Activated naive CD4-positive, alpha-beta T cell (primary cell): ENCODE measurements at places on chromosomes 7 and 10.

DNA sequence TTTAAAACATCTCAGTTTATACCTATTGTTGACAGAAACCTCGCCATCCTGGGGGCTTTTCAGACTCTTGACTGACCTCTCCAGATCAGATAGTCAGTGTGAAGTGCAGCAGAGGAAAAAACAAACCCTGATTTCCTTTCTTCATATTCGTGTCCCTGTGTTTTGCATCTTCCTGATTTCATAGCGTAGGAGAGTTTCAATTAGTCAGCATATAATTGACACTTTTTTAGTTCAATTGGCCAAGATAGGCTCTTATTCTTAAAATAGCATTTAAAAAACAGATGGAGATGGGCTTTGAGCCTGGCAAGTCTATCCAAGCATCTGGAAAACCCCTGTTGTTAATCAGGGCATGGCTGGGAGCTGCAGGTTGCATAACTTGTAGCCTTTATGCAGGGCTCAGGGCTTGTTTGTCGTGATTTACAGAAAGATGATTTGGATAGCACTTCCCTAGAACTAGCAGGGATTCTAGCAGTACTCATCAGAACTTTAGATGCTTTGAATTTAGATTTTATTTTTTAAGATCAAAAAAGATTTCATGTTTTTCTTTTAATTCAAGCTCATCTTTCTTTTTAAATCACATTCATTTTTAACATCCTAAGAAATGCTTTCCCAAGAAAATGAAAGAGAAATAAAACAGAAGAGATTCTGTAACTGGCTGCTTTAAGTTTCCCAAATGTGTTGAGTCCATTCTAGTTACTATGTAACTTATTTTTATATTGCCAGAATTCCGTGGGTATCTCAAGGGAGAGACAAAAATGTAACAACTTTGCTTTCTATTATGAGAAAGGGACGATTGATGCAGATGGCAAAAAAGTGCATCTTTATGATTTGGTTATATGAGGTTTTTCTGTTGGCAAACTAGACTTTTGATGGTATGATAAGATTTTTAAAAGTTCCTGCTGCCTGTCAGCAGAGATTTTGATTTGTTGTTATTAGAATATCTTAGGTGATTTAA is 270.8 kb upstream of the FZD8 start:
- no peak for DNase-seq

- no peak for DNase-seq
Measured at GRCh38 chr7:76233538-76234281, 32.0 kb downstream of the SRRM3 start.

DNA sequence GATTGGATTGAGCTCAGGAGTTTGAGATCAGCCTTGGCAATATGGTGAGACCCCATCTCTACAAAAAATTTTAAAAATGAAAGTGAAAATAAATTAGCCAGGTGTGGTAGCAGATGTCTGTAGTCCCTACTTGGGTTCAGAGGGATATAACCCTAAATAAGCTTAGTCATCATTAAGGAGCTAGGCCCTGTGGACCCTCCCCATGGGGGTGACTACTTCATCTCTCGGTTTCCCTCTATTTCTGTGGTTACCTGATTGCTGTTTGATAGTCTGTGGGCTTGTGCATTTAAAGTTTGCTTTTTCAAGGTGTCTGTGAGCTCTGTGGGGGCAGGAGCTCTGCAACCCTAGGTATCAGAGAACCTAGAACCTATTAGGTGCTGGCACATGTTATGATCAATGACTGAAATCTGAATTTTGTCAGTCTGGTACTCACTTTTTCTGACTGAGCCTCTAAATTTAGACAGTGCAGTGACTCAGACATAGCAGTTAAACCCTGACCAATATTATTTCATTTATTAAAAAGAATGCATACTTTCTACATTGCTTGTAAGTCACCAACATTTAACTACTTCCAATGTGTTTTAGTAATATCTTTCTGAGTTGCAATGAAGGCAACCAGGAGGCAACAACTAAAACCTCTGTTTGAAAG is 8.1 kb upstream of the CUZD1 start:
- DNase-seq = no peak

GRCh38 chr7:100493476-100494264 is 9.9 kb downstream of the NYAP1 start:
- peak; percentile 20 for DNase-seq

- no peak for DNase-seq
Measured at GRCh38 chr10:116632596-116633215, 12.0 kb downstream of the PNLIPRP2 start.

DNA sequence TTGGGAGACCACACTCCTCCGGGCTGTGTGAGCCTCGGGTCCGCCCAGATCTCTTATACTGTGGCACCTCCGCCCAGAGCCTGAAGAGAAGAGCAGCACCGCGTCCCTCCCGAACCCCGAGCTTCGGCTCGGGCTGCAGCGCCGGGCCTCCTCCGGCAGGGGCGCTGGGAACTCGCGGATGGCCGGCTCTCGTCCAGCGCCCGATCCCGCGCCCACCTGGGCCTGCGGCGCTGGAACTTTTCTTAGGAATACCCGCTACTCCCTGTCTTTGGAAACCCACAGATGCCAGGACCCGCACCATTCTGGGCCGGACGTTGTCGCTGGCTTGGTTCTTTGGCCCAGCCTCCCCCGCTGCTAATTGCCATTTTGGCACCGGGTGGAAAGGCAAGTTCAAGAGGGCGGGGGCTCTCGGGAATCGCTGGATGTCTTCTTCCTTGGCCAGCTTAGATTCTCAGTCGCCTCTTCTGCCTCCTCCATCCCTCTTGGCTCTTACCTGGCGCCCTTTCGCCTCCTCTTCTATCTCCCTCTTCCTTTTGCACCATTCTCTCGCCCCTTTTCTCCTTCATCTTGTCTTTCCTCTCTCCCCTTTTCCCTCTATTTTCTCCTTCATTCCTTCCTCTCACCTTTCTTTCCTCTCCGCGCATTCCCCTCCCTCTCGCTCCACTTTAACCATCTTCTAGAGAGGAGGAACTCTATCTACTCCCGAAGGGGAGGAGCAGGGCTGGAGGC is 2.1 kb upstream of the SORCS3 start:
- DNase-seq = no peak

GRCh38 chr10:90276894-90277475 is 575.6 kb downstream of the KIF20B start:
- no peak for DNase-seq

GRCh38 chr7:150324373-150324961 is 1.1 kb upstream of the ACTR3C start:
- no peak for DNase-seq

DNA sequence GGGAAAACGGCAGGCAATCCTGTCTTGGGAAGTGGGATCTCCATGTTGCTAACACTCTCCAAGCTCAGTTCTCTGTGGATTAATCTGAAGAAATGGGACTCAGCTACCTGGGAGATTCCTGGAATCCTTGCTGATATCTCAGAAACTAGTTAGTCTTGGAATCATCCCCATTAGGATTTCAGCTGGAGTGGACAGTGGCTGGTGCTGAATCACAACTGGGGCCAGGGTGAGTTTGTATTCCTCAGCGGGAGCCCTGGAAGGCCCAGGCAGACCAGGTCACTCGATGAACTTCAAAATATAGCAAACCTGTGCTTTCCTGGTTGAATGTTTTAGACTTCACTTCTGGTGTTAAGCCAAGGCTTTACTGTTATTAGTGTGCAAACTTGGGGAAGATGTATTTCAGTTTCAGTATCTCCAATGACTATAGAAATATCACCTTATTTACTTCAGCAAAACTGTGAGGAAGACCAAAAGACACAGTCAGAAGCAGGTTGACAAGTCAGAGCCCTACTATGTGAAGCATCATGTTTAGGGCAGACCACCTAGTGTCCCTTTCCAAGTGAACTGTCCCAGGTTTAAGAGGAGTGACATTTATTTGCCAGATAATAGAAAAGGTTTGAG is 126.1 kb downstream of the AOAH start:
- DNase-seq = no peak

- DNase-seq = no peak
Measured at GRCh38 chr10:43649185-43649523, 473 bp upstream of the ZNF32 start.

- DNase-seq = no peak
Measured at GRCh38 chr10:132510174-132510611, 27.4 kb upstream of the INPP5A start.

DNA sequence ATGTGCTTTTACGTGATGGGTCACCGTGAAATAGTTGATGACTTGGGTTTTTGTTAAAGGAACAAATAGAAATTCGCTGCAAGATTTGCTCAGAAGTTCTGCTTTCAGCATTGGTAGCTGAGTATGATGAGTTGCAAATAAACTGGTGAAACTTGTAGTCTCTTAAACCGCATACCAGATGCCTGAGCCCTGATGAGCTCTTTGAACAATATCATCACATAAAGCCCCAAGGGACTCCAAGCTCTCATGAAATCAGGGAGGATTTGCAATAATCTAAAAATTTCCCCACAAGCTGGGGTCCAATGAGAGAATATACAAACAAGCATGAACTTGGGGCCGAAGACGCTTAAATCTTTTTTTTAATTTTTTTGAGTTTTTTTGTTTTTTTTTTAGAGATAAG is 312.4 kb downstream of the CALN1 start:
- DNase-seq = no peak

GRCh38 chr7:5452937-5453540 is 29.4 kb upstream of the TNRC18 start:
- DNase-seq = no peak

- DNase-seq = no peak
Measured at GRCh38 chr7:12269100-12269895, 58.2 kb downstream of the TMEM106B start.

GRCh38 chr7:7237201-7237977 is 55.0 kb downstream of the C1GALT1 start:
- no peak for DNase-seq

- no peak for DNase-seq
Measured at GRCh38 chr7:134954197-134955082, 31.9 kb upstream of the AGBL3 start.

- DNase-seq = no peak
Measured at GRCh38 chr7:27202018-27202861, 2.3 kb upstream of the HOXA13 start.

GRCh38 chr10:88236121-88236743 is 346.9 kb downstream of the RNLS start:
- no peak for DNase-seq

DNA sequence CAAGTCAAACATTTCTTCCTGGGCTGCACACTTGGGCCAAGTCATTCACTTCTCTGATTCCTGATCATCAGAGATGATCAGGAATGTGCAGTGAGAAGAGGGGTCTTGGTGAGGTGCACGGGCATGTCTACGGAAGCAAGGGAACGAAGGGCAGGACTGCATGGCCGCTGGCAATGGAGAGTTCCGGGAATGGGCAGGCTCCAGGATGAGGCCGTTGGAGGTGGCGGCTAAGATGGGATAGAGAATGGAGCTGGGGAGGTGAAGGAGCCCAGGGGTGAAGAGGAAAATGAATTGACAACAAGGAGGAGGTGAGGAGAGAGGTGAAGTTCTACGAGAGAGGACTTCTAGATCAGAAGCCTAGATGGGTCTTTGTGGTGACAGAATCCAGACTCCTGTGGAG is 260.0 kb downstream of the GRID1 start:
- DNase-seq = no peak

DNA sequence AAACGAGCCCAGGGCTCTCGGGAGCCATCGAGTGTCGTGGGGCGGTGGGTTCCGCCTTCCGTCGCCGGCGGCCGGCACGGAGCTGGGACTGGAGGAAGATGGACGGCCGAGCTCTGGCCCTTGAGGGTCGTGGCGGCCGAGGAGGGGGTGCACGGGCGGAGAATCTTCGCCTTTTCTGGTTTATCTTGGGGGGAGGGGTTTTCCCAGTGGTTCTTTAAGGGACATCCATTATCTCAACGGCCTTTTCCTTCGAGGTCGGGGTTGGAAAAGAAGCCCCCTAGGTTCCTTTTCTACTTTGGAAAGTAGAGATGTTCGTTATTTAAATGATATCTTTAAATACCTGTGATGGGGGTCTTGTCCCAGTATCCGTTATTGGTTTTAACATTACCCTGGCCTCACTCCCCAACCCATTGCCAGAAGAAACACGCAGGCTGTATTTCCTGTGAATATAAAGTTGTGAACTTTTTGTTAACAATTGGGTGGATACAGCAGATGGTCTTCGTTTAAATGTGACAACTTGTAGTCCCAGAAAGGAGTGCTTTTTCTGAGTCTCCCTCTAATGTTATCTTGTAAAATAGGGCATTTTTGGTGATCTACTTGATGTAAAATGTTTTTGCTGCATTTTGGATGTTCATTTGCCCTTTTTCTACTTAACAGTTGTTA is 765 bp downstream of the CCAR1 start:
- DNase-seq = no peak
